ENCODE measurements at places on chromosomes 7 and 10. TPM values are rescaled to one million over a fixed set of nuclear protein-coding genes. Genes with fewer than 3 reads are reported as not detected.

The PYROXD2 gene
- polyA plus RNA-seq = 10.7 TPM

The GCK gene
- not detected for polyA plus RNA-seq

The ADRB1 gene
- not detected for polyA plus RNA-seq

DNA sequence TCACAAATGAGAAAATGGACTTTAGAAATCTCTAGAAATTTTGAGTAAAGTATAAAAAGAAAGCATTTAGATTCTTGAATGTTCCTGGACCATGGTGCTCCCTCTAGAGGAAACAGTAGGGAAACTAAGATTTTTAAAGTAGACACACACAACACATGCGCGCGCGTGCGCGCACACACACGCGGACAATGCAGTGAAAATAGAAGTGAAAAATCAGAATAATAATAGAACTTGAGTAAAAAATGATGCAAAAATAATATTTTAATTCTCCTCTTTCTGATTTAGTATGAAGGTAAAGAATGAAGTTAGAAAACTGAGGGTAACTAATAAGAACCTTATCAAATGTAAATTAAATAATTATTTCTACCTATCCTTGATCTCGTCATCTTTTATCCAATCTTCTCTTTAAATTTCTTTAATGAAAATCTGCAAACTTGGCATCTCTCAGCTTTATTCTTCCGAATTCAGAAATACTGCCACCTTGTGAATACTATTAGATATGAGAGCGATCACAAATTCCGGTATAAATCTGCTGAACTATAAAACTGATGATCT lies 117.0 kb upstream of the AMPH start:
- DNase-seq = no peak

GRCh38 chr10:99760321-99760720 lies 22.1 kb upstream of the ABCC2 start:
- DNase-seq = no peak
